ENCODE measurements at places on chromosomes 12 and 14. TPM values are rescaled to one million over a fixed set of nuclear protein-coding genes. Genes with fewer than 3 reads are reported as not detected.

- no peak for DNase-seq
These were observed 21.3 kb downstream of the SLC6A15 start for GRCh38 chr12:84891106-84891838.

DNA sequence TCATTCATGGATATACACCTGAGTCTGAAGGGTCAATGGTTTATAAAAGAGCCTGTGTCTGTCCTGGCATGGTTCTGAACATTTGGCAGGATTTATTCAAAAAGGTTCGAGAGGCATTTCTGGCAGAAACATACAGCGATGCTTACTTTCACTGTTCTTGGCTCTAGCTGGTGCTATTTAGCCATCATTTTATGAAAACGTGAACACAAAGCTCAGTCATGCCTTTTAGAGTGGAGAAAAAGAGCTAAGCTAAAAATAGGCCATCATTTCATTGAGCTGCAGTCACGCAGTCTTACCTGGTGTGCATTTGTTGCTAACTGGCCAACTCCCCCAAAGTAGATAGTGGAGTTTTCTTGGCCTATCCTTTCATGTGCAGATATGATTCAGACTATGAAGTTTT, 1209.5 kb downstream of the SLC16A7 start:
- no peak for DNase-seq

Gene HCAR2
- not detected for total RNA-seq

GRCh38 chr14:48454887-48455286, 779.5 kb upstream of the MDGA2 start:
- DNase-seq = no peak

DNA sequence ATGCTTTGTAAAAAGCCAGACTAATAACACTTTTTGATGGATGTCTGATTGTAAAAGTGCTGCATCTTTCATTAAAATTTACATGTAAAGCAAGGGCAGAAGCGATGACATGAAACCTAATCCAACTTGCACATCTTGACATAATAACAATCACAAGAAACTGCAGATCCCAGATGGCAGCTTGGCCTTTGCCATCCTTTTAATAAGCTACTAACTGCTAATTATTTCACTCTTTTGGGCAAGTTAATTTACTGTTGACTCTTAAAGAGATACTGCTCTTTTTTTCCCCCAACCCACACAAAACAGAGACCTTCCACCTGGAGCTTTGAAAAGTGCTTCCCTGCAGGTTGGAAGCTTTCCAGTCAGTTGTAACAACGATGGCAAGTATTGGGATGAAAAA, 137.5 kb downstream of the NRXN3 start:
- no peak for DNase-seq

- no peak for DNase-seq
These were observed 62.4 kb downstream of the UBR7 start for GRCh38 chr14:93269341-93270068.

- no peak for DNase-seq
These were observed 17.9 kb upstream of the HIGD1C start for GRCh38 chr12:50934371-50934851.

GRCh38 chr14:85254711-85255110, 275.2 kb upstream of the FLRT2 start:
- DNase-seq = no peak

GRCh38 chr12:4589941-4590340, 27.9 kb downstream of the DYRK4 start:
- DNase-seq = no peak

Gene COX8C
- not detected for total RNA-seq

Gene TMEM63C
- total RNA-seq = 6.8 TPM

DNA sequence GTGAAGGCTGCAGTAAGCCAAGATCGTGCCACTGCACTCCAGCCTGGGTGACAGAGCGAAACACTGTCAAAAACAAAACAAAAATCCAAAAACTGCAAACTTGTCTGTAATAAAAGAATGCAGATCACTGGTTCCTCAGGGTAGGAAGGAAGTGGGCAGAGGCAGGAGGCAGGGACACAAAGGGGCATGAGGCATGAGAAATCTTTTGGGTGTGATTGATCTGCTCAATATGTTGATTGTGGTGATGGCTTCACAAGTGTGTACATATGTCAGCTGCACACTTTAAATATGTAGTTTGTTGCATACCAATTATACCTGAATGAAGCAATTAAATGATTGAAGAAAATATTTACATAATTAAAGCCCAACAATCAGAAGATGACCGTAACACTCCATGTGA, 117.6 kb downstream of the CMAS start:
- DNase-seq = no peak

Gene NANOG
- total RNA-seq = 0.09 TPM

Gene TUNAR
- total RNA-seq = 1.8 TPM

Gene ITGB7
- 1.1 TPM for total RNA-seq

Gene MMP17
- 2.4 TPM for total RNA-seq

Gene CCDC175
- not detected for total RNA-seq

Gene PMEL
- total RNA-seq = 1.2 TPM

Gene ACOT4
- total RNA-seq = 1.2 TPM

GRCh38 chr14:24920265-24921075, 129.5 kb downstream of the STXBP6 start:
- no peak for DNase-seq

Gene ACTR6
- total RNA-seq = 3.8 TPM

Gene RASSF9
- total RNA-seq = 5.4 TPM

Gene PAPOLA
- total RNA-seq = 78.3 TPM

- DNase-seq = no peak
These were observed 299.0 kb downstream of the CCDC91 start for GRCh38 chr12:28489246-28489645.

Gene MGST1
- total RNA-seq = 39.8 TPM

Gene RPGRIP1
- 0.16 TPM for total RNA-seq

- DNase-seq = no peak
These were observed 49.7 kb downstream of the MARK3 start for GRCh38 chr14:103434868-103435442.

- no peak for DNase-seq
These were observed 61.8 kb downstream of the GCH1 start for GRCh38 chr14:54840798-54841197.
